ENCODE measurements at places on chromosomes 11 and 22.

GRCh38 chr22:37953062-37953436, 352 bp downstream of the C22orf23 start:
- no peak for DNase-seq

- DNase-seq = no peak
These were observed 4.8 kb upstream of the FAR1 start for GRCh38 chr11:13663631-13664071.

DNA sequence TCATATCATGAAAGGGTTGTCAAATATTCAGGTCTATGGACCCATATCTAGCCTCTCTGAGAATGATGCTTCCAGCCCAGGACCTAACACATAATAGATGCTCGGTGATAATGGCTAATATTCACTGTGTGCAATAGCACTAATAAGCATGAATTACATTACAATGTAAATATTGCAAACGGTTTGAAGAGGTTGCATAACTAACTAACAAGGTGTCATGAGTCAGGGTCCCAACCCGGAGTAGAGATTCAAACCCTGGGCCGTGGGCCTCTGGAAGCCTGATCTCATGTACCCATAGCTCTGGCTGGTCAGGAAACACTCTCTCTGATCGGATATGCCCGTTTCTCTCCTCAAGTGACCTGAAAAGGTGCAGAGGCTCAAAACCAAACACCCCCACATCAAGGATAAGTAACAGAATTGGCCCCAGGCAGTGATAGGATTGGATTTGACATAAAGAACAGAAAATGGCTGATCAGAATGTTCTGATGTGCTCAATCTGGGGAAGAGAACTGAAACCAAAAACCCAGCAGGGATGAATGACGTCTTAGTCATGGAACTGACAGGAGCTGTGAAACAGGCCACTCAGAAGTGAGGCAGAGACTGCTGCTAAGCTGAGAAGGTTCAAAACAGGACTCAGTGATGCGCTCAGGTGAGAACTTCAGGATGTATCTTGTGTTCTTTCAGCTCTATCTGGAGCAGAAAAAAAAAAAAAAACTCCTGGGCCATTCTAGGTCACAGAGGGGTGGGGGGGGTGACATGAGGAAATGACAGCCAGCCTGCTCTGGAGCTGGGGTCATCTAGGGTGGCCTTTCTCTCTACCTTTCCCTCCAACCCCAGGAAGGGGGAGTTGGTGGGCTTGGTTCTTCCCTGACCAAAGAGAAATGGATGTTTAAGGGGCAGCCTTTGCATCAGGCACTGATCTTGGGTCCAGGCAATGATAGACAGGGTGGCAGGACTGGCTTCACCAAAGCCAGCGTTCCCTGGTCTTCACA, 6.6 kb upstream of the KCTD17 start:
- DNase-seq = no peak

- DNase-seq = no peak
These were observed 4.3 kb upstream of the ZBED4 start for GRCh38 chr22:49849161-49850020.

GRCh38 chr11:66080055-66080817, 10.2 kb downstream of the PACS1 start:
- peak; percentile 52 for DNase-seq

DNA sequence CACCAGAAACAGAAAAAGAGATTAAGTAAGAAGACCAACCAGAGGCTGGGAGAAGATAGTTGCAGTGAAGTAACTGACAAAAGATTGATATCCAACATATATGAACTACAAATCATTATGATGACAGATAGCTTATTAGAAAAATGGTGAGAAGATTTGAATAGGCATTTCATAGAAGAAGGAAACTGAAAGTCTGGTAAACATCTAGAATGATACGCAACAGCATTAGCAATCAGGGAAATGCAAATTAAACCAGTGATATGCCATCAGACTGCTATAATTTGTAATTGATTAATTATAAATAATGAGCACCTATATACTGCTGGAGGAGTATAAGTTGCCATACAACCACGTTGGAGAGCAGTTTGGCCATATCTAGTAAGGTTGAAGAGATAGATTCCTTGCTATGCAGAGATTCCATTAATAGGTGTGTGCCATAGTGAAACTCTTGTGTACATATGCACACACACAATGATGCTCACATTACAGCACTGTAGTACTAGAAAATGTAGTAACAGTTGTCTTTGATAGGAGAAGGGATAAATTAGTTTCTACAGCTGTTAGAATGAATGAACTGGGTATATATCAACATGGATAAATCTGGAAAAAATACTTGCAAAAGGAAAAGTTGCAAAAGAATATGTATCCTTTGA, 20.5 kb downstream of the RNF169 start:
- DNase-seq = no peak

DNA sequence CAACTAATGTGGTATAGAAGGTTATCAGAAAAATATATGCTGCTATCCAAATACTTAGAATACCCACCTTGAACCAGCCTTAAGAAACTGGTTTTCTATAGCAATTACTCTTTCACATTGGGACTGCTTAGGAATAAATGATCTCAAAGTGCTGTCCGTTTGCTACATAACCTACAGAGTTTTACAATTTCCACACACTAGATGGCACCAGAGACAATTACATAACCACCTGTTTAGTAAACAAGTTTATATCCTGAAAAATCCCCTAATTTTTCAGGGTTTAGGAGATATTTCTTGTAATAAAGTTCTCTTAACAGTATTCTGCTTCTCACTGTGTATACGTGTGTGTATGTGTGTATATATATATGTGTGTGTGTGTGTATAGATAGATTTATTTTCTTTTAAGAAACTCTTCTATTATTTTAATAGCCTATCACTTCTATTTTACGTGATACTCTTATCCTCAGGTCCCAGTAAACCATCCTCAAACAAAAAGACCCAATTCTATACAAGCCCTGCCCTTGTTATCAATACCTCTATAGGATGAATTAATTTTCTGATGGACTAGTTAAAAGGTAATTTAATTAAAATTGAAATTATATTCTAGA, 6.7 kb upstream of the OR5I1 start:
- no peak for DNase-seq

DNA sequence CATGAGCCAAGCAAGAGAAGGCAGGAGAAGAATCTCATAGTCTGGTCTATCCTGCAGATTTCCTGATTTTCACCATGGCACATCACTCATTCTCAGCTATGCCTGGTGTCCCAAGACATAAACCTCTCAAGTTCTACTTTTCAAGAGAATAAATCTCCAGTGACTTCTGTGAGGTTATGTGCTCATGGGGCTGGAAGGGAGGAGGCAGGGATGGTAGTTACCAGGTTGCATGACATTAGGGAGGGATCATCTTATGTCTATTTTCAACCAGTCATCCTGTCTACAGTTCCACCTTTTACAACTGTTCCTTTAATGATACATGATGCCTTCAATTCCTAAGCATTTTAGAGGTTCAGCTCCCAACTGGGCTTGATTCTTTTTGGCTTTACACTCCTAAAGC, 297.7 kb downstream of the SOX6 start:
- no peak for DNase-seq

DNA sequence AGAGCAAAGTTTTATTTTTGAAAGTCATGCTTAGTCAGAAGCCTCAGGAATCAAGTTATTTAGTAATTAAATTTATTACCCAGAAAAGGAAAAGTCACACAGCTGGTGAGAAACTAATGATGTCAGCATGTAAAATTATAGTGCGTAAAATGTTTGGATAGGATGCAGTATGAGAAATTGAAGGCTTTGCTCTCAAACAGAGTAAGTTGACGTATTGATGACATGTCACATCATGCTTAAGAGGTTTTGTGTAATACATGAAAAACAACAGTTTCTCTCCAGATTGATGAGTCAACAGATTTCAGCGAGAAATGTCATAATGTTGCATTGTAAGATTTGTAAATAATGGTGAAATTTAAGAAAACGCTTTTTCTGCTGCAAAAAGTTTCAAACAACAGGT, 769.8 kb downstream of the METTL15 start:
- DNase-seq = no peak

- peak; percentile 33 for DNase-seq
These were observed 8.3 kb upstream of the MMP1 start for GRCh38 chr11:102806296-102806695.

- DNase-seq = no peak
These were observed 80.3 kb upstream of the AKIP1 start for GRCh38 chr11:8830641-8831040.
